ENCODE measurements at places on chromosomes 7 and 10. TPM values are rescaled to one million over a fixed set of nuclear protein-coding genes. Genes with fewer than 3 reads are reported as not detected.

GRIFIN gene
- total RNA-seq, result not detected

ADRB1 gene
- total RNA-seq, result 0.24 TPM

SYT15 gene
- not detected for total RNA-seq

XRCC2 gene
- 9.5 TPM for total RNA-seq

DNA sequence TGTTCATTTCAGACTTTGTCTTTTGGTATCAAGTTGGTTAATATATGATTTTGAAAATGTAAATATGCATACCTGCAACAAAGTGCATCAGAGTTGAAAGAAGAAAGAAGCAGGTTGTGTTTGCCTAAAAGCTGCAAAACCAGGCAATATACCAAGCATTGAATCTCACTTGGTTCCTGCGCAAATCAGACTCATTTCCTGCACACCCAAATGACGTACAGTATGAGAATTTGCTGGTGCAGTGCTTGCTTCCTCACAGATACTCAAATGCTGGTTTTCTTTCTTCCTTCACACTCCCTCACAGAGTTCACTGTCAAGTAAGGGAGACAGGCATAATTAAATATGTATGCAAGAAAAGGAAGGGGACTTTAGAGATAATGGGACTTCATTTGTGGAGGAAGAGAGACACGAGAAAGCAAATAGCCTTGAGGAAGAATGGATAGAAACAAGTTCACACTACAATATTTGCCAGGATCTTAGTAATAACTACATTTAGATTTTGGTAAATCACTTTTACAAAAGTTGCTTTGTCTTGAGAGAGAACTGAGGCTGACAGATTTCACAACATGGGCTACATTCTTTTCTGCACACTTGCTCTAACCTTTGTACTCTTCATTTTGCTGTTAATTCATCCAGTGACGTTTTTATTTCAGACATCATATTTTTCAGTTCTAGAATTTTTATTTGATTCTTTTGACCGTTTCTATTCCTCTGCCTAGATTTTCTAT lies 56.9 kb upstream of the AOAH start:
- DNase-seq, result no peak

- no peak for DNase-seq
Measured at GRCh38 chr7:18491871-18492270, 3.7 kb upstream of the HDAC9 start.

GRCh38 chr7:87217983-87218653 lies 1.4 kb downstream of the TMEM243 start:
- no peak for DNase-seq

GRCh38 chr10:36109399-36110023 lies 467.4 kb upstream of the FZD8 start:
- no peak for DNase-seq

GRCh38 chr7:96833676-96834453 lies 124.2 kb upstream of the SEM1 start:
- DNase-seq, result no peak

All from H7 (cell line).